ENCODE measurements at places on chromosomes 7 and 10.

DNA sequence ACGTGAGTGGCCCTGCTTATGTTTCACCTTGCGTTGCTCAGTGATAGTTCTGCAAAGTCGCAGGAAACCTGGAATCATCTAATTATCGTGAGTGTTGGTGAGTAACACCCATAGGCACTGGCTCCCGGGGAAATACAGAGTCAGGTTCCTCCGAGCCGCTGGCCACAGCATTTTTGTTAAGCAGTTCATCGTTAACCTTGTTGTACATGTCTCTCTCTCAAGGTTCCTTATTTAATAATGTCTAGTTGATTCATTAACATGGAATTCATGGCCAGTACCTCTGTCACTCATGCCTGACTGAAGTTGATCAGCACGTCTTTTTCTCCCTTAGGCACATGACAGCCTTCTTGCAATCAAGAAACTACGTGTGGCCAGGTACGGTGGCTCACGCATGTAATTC is 3.1 kb upstream of the ZFAND2A start:
- DNase-seq: no peak

GRCh38 chr7:131482800-131483199 is 73.6 kb downstream of the PODXL start:
- DNase-seq: no peak

DNA sequence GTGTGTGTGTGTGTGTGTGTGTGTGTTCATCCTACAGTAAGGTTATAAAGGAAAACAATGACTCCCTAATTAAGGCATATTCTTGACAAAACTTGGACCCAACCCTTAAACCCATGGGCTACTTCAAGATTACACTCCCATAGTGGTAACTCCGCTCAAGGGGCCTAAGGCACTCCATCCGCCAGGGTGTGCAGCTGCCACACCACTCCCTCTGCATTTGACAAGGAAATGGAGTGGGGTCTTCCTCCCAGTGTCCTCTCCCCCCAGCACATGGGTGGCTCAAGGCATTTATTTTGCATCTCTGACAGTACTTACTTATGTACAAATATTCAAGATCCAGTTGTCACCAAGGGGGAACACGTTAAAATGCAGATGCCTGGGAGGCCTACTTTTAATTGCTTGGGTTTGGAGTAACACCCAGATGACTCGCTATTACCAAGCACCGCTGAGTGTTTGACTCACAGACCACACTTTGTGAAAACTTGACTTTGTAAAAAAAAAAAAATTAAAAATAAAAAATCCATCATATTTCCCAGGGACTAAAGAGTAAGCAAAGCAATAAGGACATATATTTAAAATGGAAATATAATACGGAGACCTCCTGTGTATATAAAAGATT is 53.0 kb upstream of the AGR3 start:
- no peak for DNase-seq

GRCh38 chr7:98669329-98670000 is 52.4 kb downstream of the NPTX2 start:
- no peak for DNase-seq

DNA sequence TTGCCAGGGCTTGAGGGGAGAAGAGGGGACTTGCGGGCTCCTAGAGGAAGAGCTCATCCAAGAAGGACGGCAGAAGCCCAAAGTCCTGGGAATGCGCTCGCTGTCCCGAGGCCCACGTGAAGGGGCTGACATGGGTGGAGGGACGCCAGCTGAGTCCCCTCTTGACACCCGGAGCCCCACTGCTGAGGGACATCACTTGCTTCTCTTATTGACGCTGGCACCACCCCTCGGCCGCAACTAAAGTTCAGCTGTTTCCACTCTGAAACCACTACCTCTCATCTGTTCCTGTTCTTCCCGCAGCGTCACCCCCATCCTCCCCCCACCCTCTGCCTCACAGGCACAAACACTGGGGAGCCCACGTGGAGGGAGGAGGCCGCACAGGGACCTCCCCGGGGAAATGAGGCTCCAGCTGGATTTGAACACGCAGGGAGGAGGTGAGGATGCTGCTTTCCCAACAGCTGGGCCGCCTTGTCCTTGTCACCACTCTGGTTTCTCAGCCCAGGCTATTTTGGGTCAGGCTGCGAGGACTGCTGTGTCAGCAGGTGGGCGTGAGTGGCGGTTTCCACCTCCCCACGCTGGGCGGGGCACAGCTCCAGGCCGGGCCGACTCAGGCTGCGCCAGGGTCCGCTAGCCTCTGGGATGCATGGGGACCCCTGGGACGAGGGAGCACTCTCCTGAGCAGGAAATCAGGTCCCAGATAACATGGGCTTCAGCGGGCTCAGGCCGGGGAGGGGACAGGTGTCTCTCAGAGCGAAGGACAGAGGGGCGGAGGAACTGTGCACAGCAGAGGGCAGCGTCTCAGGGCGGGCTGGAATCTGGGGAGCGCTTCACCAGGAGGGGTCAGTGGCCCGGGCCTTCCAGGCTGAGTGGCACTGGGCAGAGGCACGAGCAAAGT is 156.3 kb downstream of the ZNF248 start:
- DNase-seq: no peak

- DNase-seq: no peak
Measured at GRCh38 chr10:33336582-33337325, 2.3 kb upstream of the NRP1 start.

GRCh38 chr10:47190301-47190700 is 109.7 kb upstream of the GDF10 start:
- DNase-seq: no peak

- DNase-seq: no peak
Measured at GRCh38 chr7:137094-137891, 55.1 kb upstream of the FAM20C start.

Measured in AG04450 (cell line).